ENCODE measurements at places on chromosomes 2 and 18.

GRCh38 chr2:235960716-235961640 lies 207.2 kb downstream of the GBX2 start:
- no peaks in the 10 kb centered on the region for H3K27me3 ChIP-seq
- no peak overlapping the region for H3K4me3 ChIP-seq
- H3K4me1 ChIP-seq: no peaks in the 10 kb centered on the region

DNA sequence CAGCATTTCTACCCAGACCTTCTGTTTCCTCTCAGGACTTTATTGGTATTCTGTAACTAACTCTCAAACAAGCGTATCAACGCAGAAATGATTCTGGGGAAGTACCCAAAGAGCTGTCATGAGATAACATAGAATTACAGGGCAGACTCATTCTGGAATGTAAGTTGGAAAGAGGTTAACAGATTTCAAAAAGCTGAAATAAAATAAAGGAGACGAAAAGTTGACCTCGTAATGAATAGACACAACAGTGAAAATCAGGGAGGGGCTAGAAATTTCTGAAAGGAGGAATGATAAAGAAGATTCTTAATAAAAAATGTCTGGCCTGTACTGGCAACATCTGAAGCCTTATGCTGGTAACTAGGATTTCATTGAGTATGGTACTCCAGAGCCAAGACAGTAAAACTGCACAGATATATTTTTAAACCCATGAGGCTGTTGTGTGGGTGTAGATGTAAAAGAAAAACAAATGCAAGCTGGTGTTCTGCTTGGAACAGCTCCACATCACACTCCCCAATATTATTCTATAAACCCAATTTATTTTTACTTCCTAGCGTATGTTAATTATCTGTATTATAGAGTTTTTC lies 23.9 kb downstream of the RBMS1 start:
- H3K4me1 ChIP-seq: peaks cover 17% of the 10 kb centered on the region
- DNase-seq: no peak
- H3K4me3 ChIP-seq: no peak overlapping the region
- H3K27me3 ChIP-seq: no peaks in the 10 kb centered on the region
- no peak overlapping the region for H3K27ac ChIP-seq

DNA sequence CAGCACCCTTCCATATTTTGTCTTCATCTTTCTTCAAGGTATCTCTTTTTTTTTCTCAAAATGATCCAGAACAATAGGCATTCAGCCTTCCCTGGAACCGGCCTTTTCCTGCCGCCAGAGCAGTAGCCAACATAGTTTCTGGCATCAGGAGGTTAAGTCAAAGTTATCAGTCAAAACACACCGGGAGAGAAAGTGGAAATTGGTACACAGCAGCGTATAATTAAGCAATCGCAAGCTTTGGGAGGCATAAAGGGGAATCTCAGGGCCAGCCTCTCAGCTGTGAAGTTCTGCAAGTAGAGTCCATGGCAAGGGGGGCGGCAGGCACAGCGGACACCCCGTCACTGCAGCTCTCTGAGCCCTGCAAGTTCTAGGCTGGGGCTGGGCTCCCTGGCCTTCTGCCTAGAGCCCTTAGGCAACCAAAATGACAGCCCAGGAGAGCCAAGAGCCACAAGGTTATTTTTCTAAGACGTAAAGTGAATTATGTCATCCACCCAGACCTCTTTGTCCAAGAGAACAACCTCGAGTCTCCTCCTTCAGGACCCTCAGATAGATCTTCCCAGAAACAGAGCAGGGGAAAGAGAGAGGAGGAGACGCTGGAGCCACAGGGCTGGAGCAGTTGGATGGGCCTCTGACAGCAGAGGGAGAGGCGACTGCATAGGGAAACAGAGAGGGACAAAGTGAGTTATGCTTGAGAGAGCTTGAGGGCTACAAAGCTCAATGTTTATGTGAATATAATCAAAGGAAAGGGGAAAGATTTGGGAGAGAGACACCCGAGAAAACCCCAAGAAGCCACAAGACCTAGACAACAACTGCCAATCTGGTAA lies 114.7 kb downstream of the BCL2L11 start:
- no peak overlapping the region for H3K4me3 ChIP-seq
- no peak overlapping the region for H3K27ac ChIP-seq
- no peaks in the 10 kb centered on the region for H3K36me3 ChIP-seq
- DNase-seq: no peak

DNA sequence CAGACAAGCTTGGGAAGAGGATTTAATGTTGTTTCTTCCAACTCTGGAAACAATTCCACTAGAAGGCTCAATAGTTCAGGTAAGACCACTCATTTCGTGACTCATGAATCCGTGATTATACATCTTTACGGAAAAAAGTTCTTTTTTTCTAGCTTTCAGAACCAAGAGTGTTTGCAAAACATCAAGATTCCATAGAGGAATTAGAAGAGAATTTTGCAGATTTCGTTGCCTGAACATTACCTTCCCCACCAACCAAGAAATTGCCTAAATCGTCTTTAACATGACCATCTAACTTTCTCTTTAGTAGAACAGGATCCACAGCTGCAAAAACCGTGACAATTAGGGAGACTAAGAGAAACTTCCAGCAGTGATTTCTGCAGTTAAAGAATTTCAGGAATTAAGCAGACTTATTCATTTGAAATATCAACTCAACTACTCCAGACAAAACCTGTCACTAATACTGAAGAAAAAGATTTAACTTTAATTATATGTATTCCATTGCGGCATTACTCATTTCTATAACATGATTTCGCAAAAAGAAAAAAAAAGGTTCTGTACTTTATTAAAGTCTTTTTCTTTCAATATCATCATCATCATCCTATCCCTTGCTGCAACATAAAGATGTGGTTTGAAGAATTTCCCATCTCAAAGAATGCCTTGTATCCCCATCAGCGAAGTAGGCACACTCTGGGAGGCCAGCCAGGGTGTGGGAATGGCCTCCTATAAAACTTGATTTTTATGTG lies 1.9 kb upstream of the NAB1 start:
- H3K36me3 ChIP-seq: no peaks in the 10 kb centered on the region
- H3K4me3 ChIP-seq: no peak overlapping the region
- peaks cover 12% of the 10 kb centered on the region for H3K4me1 ChIP-seq

- DNase-seq: peak; percentile 91
- H3K36me3 ChIP-seq: no peaks in the 10 kb centered on the region
Observed at GRCh38 chr18:37270038-37270665, 295.4 kb downstream of the CELF4 start.

DNA sequence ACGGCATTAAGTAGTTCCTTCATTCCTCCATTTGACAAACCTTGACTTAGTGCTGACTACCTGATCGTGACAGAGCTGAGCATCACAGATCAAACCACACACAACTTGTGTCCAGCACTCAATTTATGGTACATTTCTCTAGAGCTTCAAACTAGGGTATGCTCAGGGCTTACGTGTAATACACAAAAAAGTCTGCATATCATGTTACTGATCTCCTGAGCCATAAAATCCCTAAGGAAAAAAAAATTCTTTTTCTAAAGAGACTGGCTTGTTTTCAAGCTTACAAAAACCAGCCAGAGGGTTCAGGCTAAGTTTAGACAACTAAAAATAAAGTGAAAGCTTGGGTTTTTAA lies 88.0 kb upstream of the ALKAL2 start:
- no peak overlapping the region for H3K4me3 ChIP-seq
- DNase-seq: no peak
- H3K36me3 ChIP-seq: no peaks in the 10 kb centered on the region
- no peaks in the 10 kb centered on the region for H3K4me1 ChIP-seq
- H3K27me3 ChIP-seq: no peaks in the 10 kb centered on the region

- DNase-seq: no peak
- no peaks in the 10 kb centered on the region for H3K27me3 ChIP-seq
- H3K36me3 ChIP-seq: no peaks in the 10 kb centered on the region
- H3K4me1 ChIP-seq: no peaks in the 10 kb centered on the region
Observed at GRCh38 chr2:59314031-59314766, 1073.1 kb upstream of the FANCL start.

DNA sequence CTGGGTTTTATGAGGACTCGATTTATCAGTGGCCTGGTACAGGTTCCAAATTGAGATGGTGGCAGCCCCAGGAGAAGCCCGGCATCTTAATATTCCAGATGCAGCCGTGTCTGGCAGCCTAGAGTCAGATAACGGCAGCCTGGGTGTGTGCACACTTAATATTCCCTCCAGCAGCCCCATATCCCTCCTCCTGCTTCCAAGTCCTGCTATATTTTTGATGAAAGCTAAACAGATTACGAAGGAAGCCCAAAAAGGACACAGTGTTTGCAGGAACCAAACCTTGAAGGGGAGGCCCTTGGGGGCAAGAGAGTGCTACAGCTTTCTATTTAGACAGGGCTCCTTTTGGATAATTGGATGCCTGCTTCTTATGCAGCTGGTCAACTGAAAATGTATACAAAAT lies 25.1 kb upstream of the ALK start:
- H3K4me3 ChIP-seq: no peak overlapping the region
- no peaks in the 10 kb centered on the region for H3K36me3 ChIP-seq
- DNase-seq: no peak
- peaks cover 3% of the 10 kb centered on the region for H3K4me1 ChIP-seq
- no peak overlapping the region for H3K27ac ChIP-seq

DNA sequence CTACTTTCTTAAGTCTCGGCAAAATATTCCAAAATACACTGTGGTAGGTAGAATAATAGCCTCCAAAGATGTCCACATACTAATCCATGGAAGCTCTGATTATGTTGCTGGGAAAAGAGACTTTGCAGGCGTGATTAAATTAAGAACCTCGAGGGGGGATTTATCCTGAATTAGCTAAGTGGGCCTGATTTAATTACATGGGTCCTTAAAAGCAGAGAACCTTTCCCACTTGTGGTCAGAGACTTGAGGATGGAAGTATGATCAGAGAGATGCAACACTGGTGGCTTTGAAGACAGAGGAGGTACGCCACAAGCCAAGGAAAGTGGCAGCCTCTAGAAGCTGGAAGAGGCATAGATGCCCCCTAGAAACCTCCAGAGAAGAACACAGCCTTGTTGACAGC lies 2.8 kb downstream of the DYM start:
- H3K27ac ChIP-seq: no peak overlapping the region
- no peaks in the 10 kb centered on the region for H3K36me3 ChIP-seq
- peaks cover 8% of the 10 kb centered on the region for H3K27me3 ChIP-seq
- H3K4me3 ChIP-seq: no peak overlapping the region

- no peak overlapping the region for H3K27ac ChIP-seq
- no peaks in the 10 kb centered on the region for H3K27me3 ChIP-seq
- H3K36me3 ChIP-seq: no peaks in the 10 kb centered on the region
- no peaks in the 10 kb centered on the region for H3K4me1 ChIP-seq
- DNase-seq: peak; percentile 62
Observed at GRCh38 chr2:119659601-119660342, 19.2 kb upstream of the TMEM177 start.

- no peak for DNase-seq
- peaks cover 9% of the 10 kb centered on the region for H3K4me1 ChIP-seq
- no peak overlapping the region for H3K27ac ChIP-seq
- H3K4me3 ChIP-seq: no peak overlapping the region
- no peaks in the 10 kb centered on the region for H3K27me3 ChIP-seq
- H3K36me3 ChIP-seq: no peaks in the 10 kb centered on the region
Observed at GRCh38 chr18:22734105-22734661, 198.9 kb upstream of the RBBP8 start.

DNA sequence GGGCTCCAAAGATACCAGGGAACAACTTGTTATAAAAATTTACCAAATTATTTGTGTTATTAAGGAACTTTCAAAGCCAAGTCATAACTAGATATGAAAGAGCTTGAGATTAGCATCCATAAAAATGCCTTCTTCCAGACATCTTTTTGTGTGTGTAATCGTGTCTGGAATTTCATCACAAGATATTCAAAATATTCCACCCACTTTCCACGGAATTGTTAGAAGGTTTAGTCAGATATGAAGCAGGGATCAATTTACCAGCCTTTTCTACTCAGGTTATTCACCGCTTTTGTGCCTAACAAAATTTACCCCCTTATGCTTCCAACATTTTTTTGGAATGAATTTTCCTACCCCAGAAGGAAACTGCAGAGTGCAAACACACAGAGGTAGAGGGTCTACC lies 130.2 kb upstream of the ACVR2A start:
- H3K4me3 ChIP-seq: no peak overlapping the region
- no peak for DNase-seq
- no peaks in the 10 kb centered on the region for H3K27me3 ChIP-seq

GRCh38 chr2:112690853-112691401 lies 29.9 kb upstream of the NT5DC4 start:
- no peaks in the 10 kb centered on the region for H3K4me1 ChIP-seq
- H3K4me3 ChIP-seq: no peak overlapping the region
- H3K27me3 ChIP-seq: no peaks in the 10 kb centered on the region

- peaks cover 9% of the 10 kb centered on the region for H3K4me1 ChIP-seq
- no peak overlapping the region for H3K27ac ChIP-seq
- peak overlapping the region; percentile 77 for H3K4me3 ChIP-seq
- H3K27me3 ChIP-seq: no peaks in the 10 kb centered on the region
- H3K36me3 ChIP-seq: no peaks in the 10 kb centered on the region
- no peak for DNase-seq
Observed at GRCh38 chr2:121736140-121736461, 574 bp downstream of the NIFK start.

GRCh38 chr2:204437815-204438756 lies 107.2 kb upstream of the PARD3B start:
- peaks cover 16% of the 10 kb centered on the region for H3K4me1 ChIP-seq
- H3K36me3 ChIP-seq: no peaks in the 10 kb centered on the region
- H3K27ac ChIP-seq: peak overlapping the region; percentile 50
- H3K4me3 ChIP-seq: peak overlapping the region; percentile 10
- no peaks in the 10 kb centered on the region for H3K27me3 ChIP-seq

DNA sequence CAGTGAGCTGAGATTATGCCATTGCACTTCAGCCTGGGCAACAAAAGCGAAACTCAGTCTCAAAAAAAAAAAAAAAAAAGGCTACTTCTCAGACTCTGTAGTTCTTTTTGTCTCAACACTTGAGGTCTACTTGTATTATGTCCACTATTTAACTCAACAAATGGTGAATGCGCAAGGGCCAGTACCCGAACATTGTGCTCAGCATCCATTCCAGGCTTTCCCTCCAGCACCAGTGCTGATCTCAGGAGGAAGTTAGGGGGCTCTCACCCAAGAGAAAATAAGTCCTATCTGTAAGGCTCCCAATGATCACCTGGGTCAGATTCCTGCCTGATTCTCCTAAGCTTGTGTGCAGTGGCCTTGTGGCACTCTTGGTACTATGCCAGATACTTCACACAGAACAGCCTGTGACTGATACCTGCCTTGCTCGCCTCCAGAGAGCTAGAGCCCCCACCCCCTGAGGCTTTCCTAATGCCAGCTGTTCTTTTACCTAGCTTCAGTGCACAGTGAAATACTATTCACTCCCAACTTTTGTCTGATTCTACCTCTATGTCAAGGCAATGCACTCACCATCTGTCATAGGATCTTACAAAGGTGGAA lies 74.9 kb downstream of the INO80D start:
- no peak for DNase-seq
- H3K4me3 ChIP-seq: no peak overlapping the region
- H3K36me3 ChIP-seq: no peaks in the 10 kb centered on the region
- H3K27me3 ChIP-seq: no peaks in the 10 kb centered on the region
- no peak overlapping the region for H3K27ac ChIP-seq

All from neural progenitor cell (in vitro differentiated cells).